Fibroblast of upper back skin (primary cell): ENCODE measurements at places on chromosomes 6 and 20.

- DNase-seq: no peak
These were observed 125.2 kb downstream of the PTPRK start for GRCh38 chr6:128395188-128395587.

- DNase-seq: peak; percentile 51
These were observed 182.6 kb upstream of the JAG1 start for GRCh38 chr20:10856237-10857015.

GRCh38 chr6:106870069-106870468, 104.5 kb downstream of the CD24 start:
- DNase-seq: peak; percentile 90

DNA sequence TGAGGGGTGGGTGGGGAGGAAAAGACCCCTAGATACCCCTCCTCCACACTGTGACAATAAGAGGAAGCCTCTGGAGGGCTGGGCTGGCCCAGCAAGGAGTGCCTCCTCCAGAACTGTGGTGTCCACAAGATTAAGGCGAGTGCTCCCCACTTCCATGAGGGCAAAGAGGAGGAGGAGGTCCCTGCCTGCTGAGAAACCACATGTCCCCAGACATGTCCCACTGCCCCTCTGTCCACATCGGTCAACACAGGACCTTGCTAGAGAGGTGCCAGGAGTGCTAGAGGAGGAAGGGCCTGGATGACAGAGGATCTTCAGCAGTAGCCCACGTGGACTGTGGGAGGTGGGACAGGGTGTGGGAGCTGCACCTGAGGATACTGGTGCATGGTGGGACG, 3.1 kb downstream of the RAET1G start:
- DNase-seq: no peak

- peak; percentile 90 for DNase-seq
These were observed 109.8 kb downstream of the UBE3D start for GRCh38 chr6:82955841-82956240.

DNA sequence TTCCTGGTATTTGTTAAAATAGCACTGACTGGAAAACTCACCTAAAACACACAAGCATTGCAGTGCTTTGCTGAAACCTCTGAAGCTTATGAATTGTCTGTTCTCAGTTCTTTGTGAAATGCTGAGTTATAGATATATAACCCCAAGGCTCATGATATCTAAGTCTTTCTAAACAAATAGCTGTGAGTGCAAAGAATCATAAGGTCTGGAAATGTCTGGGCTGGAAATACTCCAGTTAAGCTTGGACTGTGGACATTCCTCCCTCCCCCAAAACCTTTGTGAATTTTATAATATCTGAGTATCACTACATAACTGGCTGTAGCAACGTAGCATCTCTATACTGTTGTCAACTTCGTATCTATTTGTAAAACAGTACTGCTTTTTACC, 69.1 kb downstream of the CBLN4 start:
- no peak for DNase-seq
